ENCODE measurements at places on chromosomes 2 and 18.

GRCh38 chr2:4486971-4487370 lies 783.6 kb downstream of the DCDC2C start:
- peak; percentile 46 for DNase-seq

- DNase-seq, result peak; percentile 46
Measured at GRCh38 chr2:63842149-63843061, 709 bp downstream of the UGP2 start.

GRCh38 chr2:74036450-74037195 lies 51.9 kb downstream of the TET3 start:
- no peak for DNase-seq

DNA sequence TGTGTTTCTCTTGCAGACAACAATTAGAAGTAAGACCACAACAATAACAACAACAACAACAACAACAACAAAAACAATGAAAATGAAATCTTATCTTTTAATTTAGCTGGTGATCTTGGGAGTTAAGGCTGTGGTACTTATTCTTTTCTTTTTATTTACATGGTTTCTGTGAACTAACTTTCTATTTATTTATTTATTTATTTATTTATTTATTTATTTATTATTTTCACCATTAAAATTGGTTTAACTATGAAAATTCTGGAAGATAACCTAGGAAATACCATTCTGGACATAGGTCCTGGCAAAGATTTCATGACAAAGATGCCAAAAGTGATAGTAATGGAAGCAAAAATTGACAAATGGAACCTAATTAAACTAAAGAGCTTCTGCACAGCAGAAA lies 102.5 kb upstream of the PNPT1 start:
- DNase-seq, result no peak

GRCh38 chr2:43427032-43427424 lies 168.8 kb downstream of the THADA start:
- DNase-seq, result no peak

- no peak for DNase-seq
Measured at GRCh38 chr18:48418539-48419276, 9.5 kb upstream of the ZBTB7C start.

- DNase-seq, result peak; percentile 57
Measured at GRCh38 chr2:27016801-27017325, 15.9 kb upstream of the TMEM214 start.

DNA sequence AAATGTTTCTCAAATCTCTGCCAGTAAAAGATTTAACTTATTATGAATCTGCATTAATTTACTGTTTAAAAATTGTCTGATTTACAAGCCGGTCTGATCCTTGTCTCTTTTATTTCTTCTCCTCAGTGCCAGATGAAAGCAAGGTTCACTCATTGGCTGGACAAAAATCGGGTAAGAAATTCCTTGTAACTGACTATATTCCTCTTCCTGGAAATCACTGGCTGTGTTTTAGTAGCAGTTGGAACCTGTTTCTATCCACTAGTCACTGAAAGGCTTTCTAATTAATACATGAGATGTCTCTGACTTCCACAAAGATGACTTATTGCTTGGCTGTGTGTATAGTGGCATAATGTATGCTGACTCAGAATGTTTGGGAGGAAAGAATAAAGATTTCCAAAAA lies 436.6 kb upstream of the NRP2 start:
- no peak for DNase-seq

- DNase-seq, result no peak
Measured at GRCh38 chr18:3716116-3716660, 266.2 kb downstream of the TGIF1 start.

GRCh38 chr2:241974851-241975592 lies 105.5 kb downstream of the RTP5 start:
- DNase-seq, result no peak

DNA sequence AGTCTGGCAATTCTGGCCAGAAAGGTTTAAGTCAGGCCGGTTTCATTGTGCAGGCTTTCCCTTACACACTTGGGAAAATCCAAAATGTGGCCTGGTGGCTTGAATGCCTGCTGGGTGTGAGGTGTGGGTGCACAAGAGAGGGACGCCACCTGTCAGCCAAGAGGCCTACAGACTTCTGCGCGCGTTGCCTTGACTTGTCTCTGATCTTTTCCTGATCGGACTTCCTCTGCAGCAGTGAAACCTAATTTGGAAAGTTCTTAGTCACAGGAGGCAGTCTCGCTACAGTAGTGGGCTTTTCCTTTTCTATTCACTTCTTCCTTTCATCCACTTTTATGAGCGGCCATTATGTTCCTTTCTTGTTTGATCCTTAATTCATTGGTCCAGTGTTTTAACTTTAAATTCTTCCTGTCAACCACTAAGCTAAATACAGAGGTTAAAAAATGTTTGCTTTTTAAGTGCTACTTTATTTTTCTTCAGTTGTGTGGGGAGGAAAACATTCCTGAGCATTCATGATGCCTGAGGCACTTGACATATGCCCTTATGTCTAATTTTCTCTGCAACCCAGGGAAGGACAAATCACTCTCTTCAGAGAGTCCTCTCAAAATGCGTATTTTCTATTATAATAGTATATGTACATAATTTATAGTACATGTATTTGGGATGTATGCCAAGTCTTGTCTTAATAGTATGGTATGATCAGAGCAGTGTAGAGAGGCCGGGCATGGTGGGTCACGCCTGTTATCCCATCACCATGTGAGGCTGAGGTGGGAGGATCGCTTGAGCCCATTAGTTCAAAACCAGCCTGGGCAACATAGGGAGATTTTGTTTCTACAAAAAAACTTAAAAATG lies 128.9 kb downstream of the WDSUB1 start:
- no peak for DNase-seq

DNA sequence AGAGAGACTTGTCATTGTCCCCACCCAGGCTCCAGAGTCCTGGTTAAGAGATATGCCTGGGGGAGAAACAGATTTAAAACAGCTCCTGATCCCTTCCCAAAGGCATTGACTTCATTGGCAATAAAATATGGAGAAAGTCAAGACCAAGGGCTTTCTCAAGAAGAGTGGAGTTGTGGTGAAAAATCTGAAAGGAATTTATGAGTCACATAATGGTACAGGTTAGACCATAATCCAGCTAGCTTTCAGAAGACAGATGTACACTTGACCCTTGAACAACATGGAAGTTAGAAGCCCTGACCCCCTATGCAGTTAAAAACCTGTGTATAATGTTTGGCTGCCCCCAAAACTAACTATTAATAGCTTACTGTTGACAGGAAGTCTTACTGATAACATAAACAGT lies 599.1 kb upstream of the SOX11 start:
- DNase-seq, result no peak

DNA sequence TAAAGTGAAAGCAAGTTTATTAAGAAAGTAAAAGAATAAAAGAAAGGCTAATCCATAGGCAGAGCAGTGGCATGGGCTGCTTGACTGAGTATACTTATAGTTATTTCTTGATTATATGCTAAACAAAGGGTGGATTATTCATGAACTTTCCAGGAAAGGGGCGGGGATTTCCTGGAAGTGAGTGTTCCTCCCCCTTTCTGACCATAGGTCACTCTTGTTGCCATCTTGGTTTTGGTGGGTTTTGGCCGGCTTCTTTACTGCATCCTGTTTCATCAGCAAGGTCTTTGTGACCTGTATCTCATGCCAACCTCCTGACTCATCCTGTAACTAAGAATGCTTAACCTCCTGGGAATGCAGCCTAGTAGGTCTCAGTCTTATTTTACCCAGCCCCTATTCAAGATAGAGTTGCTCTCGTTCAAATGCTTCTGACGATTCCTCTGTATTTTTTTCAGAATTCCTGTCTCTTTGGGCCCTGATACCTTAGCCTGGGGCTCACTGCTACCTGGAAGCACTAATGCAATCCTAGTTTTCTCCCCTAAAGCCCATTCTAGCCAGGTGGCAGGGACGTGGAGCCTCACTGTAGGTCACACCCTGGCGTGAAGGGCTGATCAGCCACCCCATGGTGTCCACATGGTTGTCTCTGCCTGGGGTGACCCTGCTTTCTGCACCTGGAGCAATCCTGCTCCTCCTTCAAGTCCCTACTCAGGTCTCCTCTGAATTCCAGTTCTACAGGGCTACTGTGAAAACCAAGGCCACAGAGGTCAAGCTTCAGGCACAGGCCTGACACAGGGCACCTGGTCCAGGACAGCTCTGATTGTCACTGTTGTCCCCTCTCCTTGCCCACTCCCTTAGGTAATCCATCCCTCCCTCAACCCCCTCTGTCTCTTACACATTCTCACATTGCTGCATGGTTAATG lies 6.0 kb upstream of the SLC35F6 start:
- peak; percentile 54 for DNase-seq

DNA sequence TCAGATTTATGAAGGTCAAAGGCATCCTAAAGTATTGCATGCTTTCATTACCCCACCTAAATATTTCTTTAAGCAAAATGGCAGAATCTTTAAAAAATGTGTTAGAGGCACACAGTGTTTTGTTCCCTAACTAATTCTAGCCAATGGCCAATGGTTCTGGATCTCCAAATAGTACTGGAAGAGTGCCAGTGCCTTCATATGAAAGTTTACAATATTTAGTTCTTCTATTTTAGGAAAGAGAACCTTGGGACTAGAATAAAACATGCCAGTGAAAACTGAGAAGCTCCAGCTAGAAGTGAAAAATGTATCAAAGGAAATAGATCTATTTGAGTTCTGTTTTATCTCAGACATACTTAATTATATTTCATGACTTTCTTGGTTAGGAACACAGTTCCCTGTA lies 37.1 kb downstream of the TACR1 start:
- no peak for DNase-seq

DNA sequence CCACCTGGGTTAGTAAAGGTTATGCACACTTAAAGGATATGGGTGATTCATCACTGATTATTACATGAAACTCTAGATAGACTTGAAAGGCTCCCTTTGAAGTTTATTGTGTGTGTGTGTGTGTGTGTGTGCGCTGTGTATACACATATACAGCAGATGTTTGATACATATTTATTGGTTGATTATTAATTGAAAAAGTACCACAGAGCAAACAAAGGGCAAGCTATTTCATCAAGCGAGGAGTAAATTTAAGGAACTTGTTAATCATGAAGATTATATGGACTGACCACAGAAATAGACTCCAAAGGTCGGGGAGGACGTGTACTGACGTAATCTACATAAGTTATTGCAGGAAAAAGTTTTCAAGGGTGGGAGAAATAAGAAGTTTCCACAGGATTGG lies 617.4 kb upstream of the POU3F3 start:
- no peak for DNase-seq

GRCh38 chr2:39269941-39270340 lies 26.2 kb upstream of the CDKL4 start:
- no peak for DNase-seq

DNA sequence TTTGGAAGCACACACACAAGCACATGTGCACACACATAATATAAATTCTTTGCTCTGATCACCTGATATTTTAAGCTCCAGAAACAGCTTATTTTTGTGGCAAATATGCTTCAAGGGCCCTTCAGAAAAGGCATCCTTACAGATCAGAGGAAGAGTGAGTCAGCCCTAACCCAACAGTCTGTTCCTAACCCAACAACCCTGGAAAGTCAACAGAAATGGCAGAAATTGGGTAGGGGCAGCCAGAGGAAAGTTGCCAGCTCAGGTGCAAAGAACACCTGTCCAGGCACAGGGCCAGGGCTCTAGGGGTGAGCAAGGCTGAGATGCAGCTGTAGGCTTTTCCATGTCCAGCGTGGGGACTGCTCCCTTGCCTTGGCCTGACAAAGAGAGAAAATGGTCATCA lies 6.4 kb upstream of the NCKAP5 start:
- DNase-seq, result no peak

DNA sequence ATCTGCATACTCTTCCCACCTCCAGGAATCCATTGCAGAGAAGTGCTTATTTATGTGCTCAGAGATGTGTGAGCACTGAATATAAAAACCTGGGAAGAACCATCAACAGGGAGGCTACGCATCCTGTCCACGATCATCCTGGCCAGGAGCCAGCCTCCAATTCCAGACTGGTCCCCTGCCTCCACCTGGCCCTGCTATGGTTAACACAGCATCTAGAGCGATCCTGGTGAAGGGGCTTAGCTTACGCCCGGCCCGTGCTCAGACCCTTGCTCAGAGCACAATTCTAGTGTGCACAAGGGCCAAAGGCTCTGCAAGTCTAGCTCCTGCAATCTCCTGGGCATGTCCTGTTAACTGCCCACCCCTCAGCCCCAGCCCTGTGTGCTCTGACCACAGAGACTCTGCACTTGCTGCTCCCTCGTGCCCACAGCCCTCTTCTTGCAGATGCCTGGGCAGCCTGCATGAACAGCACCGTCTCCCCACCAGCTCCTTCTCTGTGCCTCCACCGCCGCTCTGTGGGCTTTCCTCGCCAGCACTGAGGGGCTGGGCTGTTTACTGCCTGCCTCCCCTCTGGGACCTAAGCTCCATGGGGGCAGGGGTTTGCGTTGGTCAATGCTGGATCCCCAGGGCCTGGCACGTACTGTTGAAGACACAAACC lies 6.5 kb downstream of the PER2 start:
- DNase-seq, result no peak

DNA sequence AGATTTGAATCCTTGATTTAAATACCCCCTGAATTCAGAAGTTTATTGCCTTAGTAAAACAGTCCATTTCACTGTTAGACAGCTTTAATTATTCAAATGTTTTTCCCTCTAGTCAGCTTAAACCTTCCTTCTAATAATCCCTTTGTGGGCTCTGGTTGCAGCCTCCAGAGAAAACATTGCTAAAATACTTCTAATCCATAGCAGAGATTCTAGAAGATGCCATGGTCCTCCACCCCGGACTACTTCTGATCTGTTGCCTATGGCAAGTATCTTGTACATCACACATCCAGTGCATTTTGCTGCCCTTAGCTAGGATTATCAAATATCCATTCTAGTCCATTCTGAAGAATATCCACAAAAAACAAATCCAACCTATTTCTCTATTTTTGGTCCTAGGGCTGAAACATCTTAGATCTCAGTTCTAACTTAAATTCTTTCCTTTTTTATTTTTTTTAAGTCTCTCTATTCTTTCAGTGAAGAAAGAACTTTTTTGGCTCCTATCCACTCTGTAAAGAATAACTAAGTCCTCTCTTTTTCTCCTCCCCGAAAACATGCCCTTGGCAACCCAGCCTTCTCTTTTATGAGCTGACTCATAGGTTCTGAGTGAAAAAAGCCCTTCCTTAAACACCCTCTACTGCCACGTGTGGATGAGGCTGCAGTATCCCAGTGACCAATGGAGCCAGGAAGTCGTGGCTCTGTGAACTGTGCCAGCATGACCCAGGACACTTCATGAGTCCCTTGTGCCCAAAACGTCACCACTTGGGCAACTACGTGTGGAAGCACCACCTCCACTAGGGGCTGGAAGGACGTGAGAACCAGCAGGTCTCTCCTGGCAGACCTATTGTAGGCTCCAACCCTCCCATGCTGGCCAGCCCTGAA lies 349.8 kb downstream of the TNS1 start:
- peak; percentile 68 for DNase-seq

DNA sequence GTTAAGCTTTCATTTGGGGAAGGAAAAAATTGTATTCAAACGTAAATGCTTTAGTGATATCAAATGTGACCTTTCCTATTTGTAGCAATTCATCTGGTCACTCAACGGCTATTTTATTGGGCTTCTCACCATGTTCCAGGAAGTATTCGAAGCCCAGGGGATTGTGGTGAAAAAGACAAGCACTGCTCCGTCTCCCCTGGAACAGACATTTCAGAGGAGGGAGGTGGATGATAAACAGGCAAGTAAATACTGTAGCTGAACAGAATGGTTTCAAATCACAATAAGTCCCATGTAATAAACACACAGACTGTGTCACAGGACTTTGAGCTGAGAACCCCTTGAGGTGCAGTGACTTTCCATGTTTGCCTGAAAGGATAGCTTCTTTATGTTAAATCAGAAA lies 464.7 kb upstream of the HNRNPA3 start:
- no peak for DNase-seq

Data from femur (tissue), 1 donor.